ENCODE measurements at places on chromosomes 5 and 9.
A peak's percentile ranks its signal among the peaks of the same experiment; 100 is the strongest.

GRCh38 chr9:20781092-20781491 lies 97.0 kb downstream of the FOCAD start:
- DNase-seq = no peak

GRCh38 chr9:128124873-128125579 lies 2.5 kb downstream of the PTGES2 start:
- peak; percentile 80 for DNase-seq

DNA sequence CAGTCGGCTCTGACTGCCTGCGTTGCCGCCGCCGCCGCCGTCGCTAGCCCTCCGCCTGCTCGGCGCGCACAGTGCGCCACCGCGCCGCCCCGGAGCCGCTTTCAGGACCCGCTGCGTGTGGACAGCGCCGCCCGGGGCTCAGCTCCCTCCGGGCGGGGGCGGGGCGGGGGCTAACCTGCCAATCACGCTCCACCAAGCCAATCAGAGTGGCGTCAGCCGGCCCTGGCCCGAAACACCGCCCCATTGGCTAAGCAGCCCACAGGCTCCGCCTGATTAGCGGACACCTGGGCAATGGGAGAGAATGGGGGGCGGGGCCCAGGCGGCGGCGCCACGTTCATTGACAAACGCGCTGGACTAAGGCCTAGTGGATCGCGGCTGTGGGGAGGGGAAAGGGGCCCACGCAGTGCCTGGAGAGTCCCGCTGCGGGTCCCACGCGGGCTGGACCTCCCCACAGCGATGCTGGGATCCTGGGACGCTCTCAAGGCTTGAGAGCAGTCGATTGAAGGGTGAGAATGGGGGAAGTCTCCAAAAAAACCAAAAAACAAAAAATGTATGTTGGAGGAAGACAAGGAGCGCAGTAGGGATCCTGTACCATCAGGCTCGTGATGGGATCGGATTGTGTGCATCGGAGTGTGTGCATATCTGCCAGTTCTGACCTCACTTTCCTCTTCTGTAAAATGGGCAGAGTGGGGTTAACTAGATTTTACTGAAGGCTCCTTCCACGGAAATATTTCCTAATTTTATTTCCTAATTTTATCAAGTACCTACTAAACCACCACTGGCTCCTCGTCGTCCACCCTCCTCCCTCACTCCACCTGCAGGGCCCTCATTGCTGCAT lies 6.3 kb downstream of the PAX5 start:
- peak; percentile 99 for DNase-seq

DNA sequence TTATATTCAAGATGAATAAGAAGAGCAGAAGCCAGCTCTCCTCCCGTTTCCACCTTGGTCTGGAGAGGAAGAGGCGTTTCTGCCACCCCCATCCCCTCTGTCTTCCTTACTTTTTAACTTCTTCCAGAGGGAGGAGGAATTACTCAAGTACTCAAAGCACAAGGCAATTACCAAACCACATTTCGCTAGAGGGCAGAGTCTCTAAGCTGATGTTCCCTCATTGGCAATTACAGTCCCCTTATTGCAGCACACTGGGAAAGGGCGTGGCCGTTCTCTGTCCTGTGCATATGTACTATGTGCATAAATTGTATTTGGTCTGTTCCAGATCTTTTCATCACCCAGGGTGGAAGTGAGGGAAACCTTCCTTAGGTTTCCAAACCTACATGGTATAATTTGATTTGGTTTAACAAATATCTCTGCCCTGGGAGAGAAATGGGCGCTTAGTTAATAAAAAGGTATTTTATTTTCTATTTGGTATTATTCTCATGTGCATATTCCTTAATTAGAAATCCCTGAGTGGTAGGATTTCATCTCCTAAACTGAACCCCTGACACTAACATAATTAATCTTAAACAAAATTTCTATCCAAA lies 29.8 kb upstream of the ALDOB start:
- DNase-seq = peak; percentile 11

GRCh38 chr9:135552021-135552697 lies 6.2 kb downstream of the OBP2A start:
- no peak for DNase-seq

- no peak for DNase-seq
Observed at GRCh38 chr5:98768960-98769209, 4.6 kb upstream of the RGMB start.

DNA sequence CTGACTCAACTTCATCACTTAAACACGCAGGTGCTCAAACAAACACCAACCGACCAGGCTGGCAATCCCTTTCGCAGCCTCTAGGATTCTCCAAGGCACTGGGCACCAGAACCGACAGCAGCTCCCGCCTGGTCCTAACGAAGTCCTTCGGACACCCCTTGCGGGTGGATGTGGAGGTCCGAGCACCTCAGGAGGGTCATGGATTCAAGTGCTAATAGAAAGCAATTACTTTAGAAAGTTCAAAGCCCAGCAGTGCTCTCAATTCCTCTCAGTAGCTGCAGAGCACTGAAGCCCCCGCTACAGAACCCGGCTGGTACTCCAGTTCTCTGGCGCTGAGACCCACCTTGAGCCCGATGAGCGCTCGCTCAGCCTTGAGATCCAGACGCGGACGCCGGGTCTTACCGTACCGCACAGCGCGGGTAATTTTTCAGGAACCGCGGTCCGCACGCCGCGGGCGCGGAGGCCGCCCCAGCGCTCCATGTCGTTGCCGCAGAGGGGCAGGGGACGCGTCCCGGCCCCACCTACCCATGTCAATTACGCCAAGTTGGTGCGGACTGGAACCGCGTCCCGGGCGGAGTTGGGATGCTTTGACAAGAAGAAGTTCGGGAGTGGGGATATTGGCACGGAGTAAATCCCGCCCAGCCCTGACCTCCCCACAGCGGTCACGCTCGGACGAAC lies 638 bp downstream of the MARCHF3 start:
- DNase-seq = peak; percentile 63

DNA sequence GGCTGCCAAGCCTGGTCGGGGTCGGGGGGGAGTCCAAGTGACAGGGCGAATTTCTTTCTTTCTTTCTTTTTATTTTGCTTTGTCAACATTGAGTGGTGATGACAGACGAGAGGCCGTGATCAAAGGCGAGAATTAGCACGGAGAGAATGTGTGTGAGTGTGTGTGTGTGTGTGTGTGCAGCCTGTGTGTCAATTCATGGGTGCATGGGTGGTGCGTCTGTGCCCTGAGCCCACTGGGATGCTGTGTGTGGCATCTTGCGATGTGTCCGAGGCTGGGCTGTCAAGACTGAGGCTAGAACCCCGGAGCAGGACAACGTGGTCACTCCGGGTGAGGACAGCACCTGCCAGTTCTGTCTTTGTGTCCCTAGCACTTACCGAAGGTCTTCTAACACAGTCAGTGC lies 4.7 kb upstream of the FIBCD1 start:
- no peak for DNase-seq

DNA sequence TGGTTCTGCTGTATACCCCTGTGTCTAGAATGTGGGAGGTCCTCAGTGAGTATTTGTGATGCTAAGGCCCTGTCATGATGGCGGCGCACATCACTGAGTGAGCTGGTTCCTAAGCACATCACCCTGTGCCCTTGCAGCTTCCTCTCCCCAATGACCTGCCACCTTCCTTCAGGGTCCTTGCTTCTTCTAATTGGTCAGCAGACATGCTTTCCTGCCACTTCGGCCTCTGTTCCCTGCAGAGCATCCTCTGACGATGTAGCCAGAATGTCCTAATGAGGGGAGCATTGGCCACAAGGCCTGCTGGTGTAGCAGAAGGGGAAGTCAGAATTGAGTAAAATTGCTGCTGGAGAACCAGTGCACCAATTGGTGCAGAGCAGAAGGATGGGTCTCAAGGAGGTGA lies 31.1 kb upstream of the ANGPTL2 start:
- no peak for DNase-seq

GRCh38 chr9:83342006-83342405 lies 196.2 kb downstream of the FRMD3 start:
- DNase-seq = no peak

DNA sequence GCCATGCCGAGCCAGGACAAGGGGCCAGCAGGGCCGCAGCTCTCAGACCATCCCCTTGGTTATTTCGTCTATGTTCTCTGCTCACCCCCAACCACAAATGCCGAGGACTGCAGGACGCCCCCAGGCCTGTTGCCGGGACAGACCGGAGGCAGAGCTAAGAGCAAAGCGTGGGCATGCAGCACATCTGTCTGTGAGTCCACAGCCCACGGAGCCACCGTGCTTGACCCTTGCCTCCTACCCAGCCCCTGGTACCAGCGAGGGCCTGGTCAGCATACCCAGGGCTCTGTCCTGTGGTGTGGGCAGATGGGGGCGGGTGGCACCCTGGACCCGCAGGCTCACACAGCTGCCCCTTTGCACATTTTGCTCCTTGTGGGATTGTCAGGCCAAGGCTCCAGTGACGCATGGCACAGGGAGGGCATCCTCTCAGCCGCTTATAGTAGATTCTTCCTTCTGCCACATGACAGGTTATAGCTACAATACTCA lies 4.7 kb downstream of the BRD3 start:
- DNase-seq = no peak

DNA sequence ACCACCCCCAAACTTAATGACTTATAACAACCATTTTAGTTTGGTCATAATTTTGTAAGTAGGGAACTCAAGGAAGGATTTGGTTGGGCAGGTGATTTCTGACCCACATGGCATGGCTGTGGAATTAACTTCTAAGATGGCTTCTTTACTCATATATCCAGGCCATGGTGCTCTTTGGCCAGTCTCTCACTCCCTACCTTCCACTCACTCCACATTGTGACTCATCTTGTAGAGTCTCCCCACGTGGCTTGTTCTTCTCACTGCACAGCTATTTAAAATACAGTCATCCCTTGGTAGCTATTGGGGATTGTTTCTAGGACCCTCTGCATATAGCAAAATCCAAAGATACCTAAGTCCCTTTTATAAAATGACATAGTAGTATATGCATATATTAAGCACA lies 76.6 kb upstream of the MAST4 start:
- DNase-seq = no peak

- no peak for DNase-seq
Observed at GRCh38 chr9:112705768-112706427, 12.0 kb downstream of the INIP start.

DNA sequence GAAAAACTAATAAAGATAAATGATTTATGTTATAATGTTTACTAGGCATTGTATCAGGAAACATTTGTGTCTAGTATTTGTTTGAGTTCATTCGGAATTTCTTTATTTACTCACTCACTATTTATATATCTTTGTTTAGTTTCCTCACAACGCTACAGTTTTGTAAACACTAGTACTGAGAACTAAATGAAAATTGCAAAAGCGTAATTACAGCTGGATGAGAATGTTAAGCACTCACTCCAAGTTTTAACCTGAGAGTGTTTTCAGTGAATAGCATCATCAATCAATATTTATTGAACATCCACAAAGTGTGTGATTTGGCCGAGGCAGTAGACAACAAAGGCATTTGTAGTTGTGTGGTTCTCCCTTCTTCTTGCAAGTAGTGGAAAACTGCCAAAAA lies 969.6 kb upstream of the DMAC1 start:
- no peak for DNase-seq

GRCh38 chr5:139686706-139687441 lies 38.7 kb downstream of the CXXC5 start:
- no peak for DNase-seq

- no peak for DNase-seq
Observed at GRCh38 chr9:117772960-117773359, 68.8 kb downstream of the TLR4 start.

- DNase-seq = peak; percentile 67
Observed at GRCh38 chr9:120935383-120935857, 8.8 kb upstream of the TRAF1 start.

DNA sequence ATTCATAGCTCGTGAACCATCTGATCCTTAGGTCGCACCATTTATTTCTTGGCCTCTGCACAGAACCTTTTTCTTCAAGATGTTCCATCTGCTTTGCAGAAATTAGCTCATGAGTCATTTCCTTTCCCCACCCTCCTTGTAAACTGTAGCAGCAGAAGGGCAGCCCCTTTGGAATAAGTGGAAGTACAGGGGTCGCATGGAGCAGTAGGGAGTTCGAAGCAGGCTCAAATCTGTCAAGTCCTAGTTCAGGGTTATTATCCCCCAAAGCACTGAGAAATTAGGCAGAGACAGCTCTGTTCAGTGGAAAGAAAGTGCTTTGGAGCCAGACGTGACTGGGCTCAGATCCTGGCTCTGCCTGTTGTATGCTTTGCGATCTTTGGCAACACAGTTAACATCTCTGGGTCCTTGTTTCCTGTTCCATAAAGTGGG lies 84.2 kb downstream of the SGCD start:
- no peak for DNase-seq

DNA sequence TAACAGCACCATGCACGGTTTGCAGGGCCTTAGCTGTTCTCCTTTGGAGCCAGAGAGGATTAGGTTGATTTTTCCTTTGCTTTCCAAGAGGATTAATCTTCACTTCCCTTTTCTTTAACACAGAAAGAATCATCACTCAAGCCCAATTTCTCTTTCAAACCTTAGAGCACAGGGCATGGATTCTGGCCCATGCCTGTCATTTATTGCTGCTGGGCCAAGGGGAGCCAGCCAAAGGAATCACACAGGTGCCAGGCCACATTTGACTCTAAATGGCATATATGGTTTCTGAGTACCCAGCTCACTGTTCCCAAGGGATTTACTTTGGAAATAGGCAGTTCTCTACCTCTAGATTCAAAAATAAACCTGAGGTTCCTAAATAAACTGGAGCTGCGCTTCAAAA lies 58.3 kb downstream of the FBXL7 start:
- DNase-seq = no peak

- DNase-seq = no peak
Observed at GRCh38 chr9:34615132-34615531, 3.2 kb upstream of the RPP25L start.

DNA sequence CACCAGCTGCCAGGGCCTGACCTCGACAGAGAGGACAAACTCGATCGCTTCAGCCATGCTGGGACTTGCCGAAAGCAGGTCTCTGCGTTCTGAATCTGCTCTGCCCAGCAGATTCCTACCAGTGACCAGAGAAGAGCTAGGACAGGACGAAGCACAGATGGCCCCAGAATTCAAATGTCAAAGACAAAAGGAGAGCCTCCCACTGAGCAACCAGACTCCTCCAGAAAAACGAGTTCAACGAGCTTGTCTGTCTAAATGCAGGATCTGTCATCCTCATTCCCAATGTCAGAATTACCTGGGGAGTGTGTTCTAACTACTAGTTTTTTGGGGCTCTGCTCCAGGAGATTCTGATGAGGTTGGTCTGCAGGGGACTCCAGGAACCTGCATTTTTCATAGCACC lies 13.4 kb downstream of the AK8 start:
- DNase-seq = no peak

GRCh38 chr9:135474915-135475314 lies 4.7 kb upstream of the PPP1R26 start:
- DNase-seq = peak; percentile 17

DNA sequence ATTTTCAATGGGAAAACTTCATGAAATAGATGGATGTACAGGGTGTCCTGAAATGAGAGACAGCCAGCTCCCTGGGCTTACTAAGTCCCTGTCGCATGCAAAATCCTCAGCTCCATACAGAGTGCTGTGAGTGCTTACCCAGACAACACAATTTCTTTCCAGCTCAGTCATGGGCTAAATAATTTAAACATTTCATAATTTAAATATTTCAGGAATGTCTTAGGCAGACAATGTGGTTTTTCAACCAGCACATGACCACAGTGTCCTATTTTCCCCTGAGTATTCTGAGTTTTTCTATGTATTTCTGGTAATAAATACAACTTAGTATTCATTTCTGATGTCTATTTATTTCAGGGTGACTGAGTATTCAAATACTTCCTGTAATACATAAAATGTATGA lies 188.5 kb upstream of the SNX2 start:
- no peak for DNase-seq

Data from GM12865 (cell line).